ENCODE measurements at places on chromosomes 1 and 21.

GRCh38 chr1:76501586-76502219, 365.6 kb upstream of the ST6GALNAC5 start:
- DNase-seq = no peak

GRCh38 chr21:17506951-17507350, 5.9 kb upstream of the CXADR start:
- no peak for DNase-seq

DNA sequence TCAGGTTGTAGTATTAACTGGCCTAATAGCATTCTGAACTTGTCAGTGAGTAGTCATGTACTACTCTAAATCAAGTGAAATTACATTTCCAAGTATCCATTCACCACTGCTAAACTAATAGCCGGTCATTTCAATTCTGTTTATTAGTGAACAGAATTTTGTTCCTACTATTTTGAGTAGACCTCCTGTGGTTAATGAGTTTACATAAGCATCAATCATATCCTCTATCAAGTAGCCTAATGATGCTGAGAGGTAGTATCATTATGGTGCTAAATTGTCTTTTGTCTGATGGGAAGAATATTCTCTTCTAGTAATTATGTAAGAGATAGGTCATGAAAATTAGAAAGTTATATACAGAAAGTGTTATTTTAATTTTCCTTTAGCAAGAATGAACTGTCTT, 602.8 kb downstream of the KCNT2 start:
- DNase-seq = no peak

GRCh38 chr1:24294716-24295371, 24.3 kb upstream of the GRHL3 start:
- no peak for DNase-seq

GRCh38 chr1:100746542-100746932, 27.0 kb downstream of the VCAM1 start:
- DNase-seq = no peak

- no peak for DNase-seq
Measured at GRCh38 chr1:111990878-111991718, 1.6 kb upstream of the KCND3 start.

DNA sequence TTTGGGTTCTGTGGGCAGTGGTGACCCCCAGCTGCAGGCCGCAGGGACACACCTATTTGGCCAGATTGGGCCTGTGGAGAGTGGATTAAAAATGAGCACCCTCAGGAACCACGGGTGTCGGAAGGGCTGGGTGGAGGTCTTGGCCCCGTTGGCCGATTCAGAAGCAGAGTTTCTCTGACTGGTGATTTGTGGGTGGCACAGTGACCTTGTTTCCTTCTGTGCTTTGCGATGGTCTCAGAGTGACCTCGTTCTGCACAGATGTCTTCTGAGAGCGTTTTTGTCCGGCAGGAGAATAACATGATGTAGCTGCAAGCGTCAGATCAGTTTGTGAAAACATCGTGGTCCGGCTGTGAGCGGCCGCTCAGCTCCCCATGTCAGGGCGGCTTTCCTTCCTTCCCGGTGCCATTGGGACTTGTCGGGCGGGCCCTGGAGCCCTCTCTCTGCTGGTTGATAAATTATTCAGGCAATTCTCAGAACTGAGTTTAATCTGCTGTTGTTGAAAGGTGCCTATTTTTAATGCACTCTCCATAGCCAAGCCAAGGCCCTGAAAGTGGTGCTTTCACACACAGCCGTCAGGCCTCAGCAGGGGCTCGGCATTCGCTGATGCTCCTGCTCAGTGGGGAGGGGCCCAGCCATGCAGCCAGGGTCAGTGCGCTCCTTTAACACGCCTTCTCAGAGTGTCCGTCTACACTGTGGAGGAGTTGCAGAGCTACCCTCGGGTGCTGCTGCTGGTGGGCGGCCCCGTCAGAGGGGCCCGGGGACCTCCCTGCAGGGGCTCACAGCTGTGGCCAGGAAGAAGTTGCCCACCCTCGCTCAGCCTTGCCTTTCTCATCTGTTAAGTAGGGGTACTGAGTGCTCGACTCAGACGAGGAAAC, 26.8 kb downstream of the TRPM2 start:
- no peak for DNase-seq

DNA sequence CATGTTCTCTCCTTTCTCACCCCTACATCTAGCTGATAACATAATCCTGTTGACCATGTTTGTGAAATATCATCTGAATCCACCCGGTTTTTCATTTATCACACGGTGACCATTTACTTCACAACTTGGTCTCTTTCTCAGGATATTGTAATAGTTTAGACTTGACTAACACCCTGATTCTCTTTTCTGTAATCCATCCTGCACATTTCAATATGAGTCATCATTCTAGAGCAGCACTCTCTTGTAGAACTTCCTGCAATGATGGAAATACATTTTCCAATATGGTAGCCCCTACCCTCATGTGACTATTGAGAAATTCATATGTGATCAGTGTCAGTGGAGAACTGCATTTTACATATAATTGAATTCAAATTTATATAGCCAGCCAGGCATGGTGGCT, 2.3 kb upstream of the JAM2 start:
- DNase-seq = no peak

DNA sequence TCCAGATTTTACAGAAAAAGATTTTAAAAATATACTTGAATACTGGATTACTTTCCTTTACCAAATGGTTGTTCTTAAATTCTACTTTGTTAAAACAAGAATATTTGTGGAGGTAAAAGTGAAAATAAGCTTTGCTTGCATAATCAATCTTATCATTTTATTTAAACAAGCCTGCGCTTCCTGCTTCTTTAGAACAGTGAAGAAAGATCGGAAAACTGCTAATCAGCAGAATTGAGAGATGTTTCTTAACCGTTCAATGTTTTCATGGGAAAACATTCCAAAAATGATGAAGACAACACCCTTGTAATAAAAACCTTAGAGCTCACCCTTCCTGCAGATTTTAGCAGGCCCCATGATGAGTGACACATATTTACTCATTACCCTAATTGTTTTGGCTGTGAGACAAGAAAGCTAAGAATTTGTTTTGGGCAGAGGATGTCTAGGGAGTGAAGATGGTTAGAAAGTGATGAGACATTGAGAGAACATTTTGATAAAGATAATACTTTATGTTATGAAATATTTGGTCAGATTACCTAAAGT, 72.6 kb downstream of the TPR start:
- DNase-seq = no peak

GRCh38 chr1:41013024-41013423, 8.5 kb downstream of the SLFNL1 start:
- no peak for DNase-seq

DNA sequence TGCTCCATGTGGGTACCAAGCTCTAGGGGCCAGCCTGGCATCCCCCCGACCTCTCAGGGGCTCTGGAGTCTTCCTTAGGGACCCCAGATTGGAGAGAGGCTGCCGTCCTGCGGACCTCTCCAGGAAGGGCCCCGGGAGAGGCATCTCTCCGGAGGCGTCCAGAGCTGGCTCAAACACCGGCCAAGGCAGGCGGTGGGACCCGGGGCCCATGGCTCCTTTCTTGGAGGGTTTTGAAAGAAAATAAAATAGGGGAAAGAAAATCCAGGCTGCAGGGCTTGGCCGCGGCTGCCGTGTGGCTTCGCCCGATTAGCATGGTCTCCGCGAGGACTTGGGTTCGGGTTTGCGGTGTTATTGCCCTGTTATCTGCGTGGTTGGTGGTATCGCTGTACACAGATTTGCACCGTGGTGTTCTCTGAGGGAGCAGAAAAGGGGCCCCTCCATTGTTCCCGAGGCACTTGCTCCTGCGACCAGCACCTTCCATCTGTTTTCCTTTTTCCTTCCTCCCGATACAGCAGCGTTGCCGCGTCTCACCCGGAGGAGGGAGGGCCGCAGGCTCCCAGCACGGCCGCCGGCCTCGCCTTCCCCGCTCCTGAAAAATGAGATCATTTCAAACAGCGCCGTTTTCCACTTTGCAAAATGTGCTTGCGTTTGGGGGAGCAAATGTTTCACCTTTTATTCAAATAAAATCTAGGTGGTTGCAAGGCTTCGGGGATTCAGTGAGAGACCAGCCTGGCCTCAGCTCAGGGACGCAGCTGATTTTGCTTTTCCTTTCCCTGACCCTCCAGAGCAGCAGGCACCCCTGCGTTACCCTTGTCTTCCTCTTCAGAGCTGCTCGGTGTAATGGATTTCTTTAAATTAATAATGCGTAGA, 86.3 kb downstream of the PRDM16 start:
- no peak for DNase-seq

DNA sequence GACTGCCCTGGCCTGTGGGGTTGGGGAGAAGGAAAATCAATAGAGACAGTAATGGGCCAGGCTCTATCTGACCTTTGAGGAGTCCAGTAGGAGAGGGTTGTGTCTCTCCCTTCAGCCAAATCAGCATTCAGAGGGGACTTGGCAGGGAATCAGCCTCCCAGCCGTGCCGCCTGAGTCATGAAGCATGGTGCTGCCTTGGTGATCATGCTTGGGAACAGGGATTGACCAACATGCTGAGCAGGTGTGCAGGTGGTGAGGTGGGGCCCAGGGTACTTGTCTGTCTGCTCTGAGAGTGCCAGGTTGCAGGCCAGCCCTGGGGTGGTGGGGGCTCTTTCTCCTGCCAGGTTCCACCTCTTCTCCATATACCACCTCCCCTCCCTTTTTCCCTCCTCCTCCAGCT, 58.9 kb upstream of the TLR5 start:
- DNase-seq = no peak
